ENCODE measurements at places on chromosomes 5 and 9.

- DNase-seq, result peak; percentile 57
These were observed 95.8 kb downstream of the ALDH1A1 start for GRCh38 chr9:72856972-72857623.

- DNase-seq, result no peak
These were observed 28.2 kb downstream of the ERCC8 start for GRCh38 chr5:60916646-60917045.

GRCh38 chr5:139523635-139524445 lies 37.3 kb upstream of the UBE2D2 start:
- DNase-seq, result no peak

DNA sequence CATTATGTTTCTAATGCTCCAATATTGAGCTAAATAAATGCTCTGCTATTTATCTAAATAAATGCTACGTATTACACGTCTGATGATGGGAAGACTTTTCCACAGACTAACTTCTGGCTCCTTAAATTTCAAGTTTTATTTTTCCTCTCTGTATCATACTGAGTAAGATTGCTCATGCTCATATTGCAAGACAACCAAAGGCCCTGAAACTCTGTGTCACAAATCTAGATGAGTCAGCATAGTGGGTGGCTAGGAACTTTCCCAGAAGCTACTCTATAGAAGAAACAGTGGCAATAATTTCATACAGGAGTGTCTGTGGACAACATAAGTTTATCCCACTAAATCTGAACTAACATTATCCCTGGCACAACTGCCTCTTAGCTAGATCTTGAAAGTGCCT lies 53.0 kb upstream of the RFX3 start:
- DNase-seq, result no peak

DNA sequence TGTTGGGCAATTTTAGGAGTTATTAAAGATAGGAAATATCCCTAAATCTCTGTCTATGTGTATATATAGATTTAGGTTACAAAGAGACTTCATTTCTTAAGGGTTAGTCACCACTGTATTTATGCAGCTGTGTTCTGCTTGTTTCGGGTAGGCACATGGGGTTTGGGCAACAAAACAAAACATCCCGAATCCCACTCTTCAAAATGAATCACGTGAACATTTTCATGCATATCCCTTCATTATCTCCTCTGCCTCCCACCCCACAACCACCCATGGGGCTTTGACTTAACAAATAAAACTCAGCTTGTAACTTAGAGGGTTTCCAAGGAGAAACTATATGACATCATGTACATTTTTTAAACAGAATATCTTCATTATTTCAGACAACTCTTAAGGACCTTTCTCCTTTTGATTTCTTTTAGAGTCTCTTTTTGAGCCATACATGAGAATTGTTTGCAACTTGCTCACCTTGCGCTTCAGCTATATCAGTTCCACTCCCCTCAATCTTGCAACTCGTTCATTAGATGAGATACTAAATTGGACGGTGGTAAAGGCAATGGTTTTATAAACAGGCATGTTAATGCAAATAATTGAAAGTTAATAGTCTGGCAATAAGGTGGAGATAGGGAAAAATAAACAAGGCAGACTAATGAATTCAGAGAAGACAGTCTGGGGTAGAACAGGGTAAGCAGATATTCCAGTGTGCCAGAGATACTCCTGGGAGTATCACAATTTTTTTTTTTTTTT lies 136.7 kb downstream of the CD180 start:
- no peak for DNase-seq

- DNase-seq, result no peak
These were observed 25.4 kb upstream of the ANXA6 start for GRCh38 chr5:151182976-151183375.

DNA sequence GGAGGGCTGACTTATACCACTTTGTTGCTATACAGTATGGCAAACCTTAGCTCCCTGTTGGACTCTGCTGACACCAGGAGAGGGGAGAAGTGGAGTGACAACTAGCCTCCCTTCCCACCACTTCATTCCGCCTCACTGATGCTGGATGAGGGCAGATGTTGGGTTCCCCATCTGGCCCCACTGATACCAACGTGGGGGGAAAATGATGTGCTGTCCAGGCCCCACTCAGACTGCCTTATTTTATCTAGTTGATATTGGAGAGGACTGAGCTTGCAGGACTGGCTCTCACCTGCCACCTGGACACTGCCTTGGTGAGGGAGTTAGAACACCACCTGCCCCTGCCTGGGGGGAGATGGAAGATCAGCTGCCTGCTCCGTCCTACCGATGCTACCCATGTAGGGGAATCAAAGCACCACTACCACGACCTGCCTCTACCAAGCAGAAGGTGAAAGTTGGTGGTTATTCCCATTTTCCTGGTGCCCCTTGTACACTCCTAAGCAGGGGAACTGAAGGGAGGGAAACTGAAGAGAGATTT lies 292.1 kb downstream of the GADD45G start:
- no peak for DNase-seq

DNA sequence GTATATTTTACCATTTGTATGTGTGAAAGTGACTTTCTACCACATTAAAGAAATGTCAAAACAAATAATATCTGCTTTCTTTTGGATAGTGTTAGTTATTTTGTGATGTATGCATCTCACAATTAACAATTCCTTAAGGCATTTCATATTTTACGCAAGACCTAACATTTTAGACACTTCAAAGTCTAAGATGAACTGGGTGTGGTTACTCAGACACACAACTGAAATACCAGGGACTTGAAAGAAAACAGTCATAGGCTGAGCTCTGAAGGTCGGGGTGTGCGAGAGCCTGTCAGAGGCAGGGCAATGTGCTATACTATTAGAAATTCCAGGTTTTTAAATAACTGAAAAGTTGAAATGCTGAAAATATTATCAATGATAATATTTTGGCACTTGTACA lies 44.5 kb upstream of the ZNF622 start:
- no peak for DNase-seq

- DNase-seq, result no peak
These were observed 42.4 kb downstream of the STX17 start for GRCh38 chr9:99948896-99949295.

GRCh38 chr5:62938927-62939326 lies 360.3 kb downstream of the LRRC70 start:
- DNase-seq, result no peak

DNA sequence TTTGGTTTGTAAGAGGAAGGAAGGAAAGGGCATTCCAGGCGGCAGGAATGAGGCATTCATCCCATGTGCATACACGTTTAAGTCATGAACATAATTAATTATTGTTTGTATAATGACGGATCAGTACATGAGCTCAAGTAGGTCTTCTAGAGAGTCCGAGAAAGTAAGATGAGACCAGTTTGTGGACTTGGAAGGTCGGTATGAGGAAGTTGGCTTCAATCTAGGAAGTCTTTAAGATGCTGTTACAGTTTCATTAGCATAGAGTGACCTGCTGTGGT lies 2.1 kb downstream of the GTF3C4 start:
- DNase-seq, result no peak

- DNase-seq, result no peak
These were observed 18.9 kb upstream of the ORM1 start for GRCh38 chr9:114303977-114304376.

DNA sequence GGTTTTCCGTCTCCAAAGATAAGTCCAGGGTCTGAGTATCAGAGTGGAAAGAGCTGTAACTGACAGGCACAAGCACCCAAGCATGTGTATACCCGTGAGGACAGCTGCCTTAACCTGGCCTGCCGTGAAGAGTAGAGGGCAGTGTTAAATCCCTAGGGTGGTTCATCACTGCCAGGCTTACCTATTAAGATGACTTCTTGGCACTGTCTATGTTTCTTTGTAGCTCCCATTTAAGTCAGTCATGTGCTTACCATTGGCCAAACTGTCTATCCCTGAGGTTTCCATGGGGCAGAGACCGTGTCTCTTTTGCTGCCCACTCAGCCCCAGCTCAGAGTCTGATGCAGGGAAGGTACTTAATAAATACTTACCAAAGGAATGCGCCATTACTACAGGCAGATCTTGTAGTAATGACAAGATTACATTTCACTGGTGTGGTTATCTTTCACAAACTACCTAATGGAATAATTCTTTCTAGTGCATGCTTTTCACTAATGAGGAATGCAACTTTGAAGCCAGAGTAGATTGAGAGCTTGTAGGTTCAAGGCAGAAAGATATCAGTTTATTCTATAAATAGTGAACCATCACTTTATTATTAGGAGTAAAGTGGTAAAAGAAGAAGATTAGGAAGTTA lies 64.2 kb downstream of the SNX24 start:
- no peak for DNase-seq

Data from Jurkat, Clone E6-1 (cell line).